HFF-Myc (cell line): ENCODE measurements at places on chromosomes 16 and 17.
A peak's percentile ranks its signal among the peaks of the same experiment; 100 is the strongest.

- DNase-seq = peak; percentile 90
Observed at GRCh38 chr16:16021988-16022682, 72.7 kb downstream of the ABCC1 start.

DNA sequence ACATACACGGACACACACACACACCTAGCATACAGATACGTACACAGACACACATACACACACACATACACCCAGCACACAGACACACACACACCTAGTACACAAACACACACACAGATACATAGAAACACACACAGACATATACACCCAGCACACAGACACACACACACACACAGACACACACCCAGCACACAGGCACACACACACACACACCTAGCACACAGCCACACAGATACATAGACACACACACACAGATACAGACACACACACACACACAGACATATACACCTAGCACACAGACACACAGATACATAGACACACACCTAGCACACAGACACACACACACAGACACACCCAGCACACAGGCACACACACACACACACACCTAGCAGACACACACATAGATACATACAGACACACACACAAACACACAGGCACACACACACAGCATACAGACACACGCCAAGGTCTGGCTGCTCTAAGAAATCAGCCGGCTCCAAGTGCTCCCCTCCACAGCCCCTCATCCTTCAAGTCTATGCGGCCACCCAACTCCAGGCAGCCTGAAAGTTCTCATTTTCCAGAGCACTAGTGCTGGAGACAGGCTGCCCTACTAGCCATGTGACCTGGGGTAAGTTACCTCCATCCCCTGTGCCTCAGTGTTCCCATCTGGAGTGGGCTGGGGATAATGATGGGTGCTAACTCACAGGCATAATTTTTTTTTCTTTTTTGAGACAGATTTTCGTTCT, 13.2 kb downstream of the NR1D1 start:
- no peak for DNase-seq

DNA sequence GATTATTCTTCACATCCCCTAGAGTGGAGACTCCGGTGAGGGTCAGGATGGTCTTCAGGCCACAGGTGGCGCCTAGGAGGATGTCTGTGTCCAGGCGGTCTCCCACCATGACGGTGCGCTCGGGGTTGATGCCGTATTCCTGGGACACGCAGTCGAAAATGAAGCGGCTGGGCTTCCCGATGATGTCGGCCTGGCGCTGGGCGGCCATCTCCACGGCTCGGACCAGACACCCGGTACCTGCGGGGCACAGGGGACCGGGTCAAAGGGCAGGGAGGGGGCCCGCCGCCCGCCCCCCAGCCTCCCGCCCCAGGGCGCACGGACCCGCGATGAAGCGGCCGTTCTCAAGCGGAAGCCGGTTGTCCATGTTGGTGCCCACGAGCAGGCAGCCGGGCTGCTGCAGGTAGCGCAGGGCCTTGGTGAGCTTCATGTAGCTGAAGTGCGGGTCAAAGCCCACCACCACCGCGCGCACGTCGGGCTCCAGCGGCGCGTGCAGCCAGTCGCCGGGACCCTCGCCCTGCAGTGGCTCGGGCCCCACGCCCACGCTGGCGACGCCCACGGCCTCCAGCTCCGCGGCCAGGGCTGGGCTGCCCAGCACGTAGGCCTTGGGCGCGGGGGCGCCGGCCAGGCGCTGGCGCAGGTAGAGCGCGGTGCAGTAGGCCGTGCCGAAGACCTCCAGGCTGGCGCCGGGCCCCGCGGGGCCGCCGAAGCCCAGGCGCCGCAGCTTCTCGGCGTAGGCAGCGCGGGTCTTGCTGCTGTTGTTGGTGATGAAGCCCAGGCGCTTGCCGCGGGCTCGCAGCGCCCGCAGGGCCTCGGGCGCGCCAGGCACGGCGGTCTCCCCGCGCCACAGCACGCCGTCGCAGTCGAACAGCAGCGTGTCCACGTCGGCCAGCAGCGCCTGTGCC, 572 bp downstream of the PGP start:
- DNase-seq = no peak

DNA sequence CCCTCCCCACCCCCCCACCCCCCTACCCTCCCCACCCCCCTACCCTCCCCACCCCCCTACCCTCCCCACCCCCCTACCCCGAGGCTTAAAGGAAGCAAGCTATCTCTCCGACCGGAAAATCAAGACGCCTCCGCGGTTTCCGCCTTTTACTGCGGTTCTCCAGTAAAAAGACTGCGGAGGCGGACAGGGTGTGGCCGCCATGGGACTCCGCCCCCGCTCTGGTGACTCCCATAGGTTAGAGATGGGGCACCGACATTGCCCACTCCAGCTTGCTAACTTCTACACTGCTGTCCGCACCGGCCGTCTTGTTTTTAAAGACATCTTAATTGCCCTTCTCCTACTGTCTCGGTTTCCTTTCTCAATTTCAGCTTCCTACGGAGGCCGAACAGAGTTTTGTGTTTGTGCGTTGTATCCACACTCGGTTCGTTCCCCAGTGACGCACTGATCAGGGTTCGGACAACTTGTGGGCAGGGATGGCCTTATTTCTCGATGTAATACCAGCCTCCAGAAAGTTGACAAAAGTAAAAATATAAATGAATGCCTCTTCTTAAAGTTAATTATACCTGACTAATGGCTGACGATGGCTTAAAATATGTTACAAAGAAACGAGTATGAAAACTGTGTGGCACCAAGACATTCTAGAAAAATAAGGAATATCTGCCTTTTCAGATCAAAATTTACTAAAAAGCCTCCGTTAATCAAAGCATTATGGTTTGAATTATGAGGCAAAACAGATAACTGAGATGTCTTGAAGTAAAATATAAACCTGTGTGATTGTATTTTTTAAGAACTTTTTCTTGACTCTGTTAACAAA, 1.1 kb upstream of the ZNF200 start:
- DNase-seq = no peak

DNA sequence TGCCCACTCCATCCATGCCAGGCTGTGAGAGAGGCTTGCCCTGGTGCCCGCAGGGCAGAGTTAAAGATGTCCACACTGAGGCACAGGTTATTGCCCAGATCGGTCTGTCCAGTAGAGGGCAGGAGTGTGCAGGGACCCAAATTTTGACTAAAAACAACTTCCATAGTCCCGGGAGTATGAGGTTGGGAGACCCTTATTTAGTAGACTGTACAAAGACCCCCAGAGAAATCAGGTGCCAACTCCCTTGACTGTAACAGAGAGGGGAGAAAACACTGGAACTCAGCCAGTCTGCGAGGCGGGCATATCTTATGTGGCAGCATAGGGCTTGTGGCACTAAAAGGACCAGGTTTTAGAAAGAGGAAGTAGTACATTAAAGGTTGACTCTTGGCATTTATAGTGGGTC, 43.4 kb downstream of the HNF1B start:
- DNase-seq = no peak

DNA sequence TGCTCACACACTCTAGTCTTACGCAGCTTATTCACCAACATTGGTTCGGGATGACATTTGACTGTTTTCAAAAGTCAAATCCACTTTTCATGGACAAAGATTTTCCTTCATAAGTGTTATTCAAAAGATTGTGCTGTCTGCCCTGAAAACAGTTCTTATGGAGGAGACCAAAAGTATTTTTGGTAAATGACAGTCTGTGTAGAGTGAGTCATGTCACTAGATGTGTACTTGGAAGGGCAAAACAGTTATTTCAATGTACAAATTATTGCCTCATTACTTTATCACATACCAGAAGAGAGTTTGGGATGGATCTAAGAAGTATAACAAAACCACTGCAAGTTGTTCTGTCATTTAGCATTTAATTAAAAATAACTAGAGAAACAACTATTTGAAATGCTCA, 265.6 kb downstream of the CDH13 start:
- no peak for DNase-seq

- DNase-seq = no peak
Observed at GRCh38 chr17:9894231-9894630, 10.8 kb downstream of the RCVRN start.

DNA sequence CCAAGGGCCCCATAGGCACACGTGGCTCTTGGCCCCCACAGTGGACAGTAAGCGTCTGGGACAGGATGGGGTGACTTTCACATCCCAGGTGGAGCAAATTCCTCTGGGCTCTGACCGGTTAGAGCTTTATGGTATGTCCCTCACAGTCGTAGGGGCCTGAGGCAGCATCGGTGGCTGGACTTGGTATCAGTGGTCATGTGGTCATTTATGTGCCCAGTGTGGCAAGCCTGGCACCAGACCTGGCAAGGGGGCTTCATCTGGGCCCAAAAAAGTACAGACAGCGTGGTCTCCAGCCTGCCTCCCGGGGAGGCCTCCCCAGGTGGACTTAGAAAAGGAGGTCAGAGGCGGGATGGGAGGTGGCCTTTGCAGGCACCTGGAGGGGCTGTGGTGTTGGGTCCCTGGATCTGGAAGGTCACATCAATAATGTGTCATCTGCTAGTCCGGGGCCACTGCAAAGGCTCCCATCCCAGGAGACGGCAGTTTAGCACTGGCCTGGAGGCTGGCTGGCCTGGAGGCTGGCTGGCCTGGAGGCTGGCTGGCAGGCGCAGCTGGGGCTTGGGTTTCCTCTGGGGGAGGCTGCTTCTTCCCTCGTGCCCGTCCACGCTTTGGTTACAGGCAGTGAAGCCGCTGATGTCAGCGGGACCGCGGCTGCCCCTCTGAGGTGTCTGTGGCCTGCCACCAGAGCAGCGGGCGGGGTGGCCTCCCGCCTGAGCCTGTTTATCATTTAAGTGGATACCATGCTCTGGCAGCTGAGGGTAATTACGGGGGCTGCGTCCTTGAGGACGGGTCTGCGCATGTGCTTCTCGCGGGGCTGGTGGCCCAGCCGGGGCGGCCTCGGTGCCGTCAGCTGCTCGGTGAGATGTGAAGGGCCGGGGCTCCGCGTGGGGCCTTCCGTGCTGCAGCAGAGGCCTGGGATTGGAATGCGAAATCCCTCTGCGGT, 20.7 kb upstream of the CBX4 start:
- DNase-seq = no peak

GRCh38 chr16:79542237-79542774, 58.2 kb downstream of the MAF start:
- DNase-seq = no peak

GRCh38 chr17:64984181-64984580, 64.9 kb upstream of the LRRC37A3 start:
- no peak for DNase-seq

- DNase-seq = no peak
Observed at GRCh38 chr17:70242781-70243437, 73.6 kb downstream of the KCNJ2 start.

DNA sequence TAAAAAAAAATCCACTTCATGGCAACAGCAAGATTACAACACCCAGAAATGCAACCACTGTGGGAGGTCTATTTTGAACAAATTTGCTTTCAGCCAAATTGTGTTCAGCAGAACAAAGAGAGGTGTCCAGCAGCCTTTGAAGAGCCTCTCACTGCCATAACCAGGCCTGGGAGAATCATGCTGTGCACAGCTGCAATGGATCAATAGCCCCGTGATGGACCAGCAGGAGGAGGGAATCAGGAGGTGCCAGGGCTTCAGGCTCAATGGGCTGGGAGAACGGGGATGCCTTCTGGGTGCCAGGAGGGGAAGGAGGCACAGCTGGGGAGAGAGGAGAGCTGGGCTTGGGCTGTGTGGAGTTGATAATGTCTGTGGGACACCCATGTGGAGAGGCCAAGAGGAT, 366.2 kb upstream of the EEF2KMT start:
- DNase-seq = no peak

DNA sequence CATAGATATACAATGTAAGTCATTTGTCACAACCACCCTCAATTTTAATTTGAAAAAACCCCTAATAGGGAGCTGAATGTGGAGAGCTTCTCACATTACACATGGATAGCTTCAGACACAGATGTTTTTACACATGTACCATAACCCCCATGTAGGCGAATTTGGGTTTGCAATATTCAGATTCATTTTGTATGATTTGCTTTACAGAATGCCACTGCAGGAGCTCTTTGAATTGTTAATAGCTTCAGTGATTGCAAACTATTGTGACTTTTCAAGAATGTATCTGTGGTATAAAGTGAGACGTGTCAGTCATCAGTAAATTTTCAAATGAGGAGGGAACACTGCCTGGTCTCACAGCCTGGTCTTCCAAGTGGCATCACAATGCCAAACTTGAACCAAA, 112.6 kb upstream of the CACNG5 start:
- DNase-seq = no peak

DNA sequence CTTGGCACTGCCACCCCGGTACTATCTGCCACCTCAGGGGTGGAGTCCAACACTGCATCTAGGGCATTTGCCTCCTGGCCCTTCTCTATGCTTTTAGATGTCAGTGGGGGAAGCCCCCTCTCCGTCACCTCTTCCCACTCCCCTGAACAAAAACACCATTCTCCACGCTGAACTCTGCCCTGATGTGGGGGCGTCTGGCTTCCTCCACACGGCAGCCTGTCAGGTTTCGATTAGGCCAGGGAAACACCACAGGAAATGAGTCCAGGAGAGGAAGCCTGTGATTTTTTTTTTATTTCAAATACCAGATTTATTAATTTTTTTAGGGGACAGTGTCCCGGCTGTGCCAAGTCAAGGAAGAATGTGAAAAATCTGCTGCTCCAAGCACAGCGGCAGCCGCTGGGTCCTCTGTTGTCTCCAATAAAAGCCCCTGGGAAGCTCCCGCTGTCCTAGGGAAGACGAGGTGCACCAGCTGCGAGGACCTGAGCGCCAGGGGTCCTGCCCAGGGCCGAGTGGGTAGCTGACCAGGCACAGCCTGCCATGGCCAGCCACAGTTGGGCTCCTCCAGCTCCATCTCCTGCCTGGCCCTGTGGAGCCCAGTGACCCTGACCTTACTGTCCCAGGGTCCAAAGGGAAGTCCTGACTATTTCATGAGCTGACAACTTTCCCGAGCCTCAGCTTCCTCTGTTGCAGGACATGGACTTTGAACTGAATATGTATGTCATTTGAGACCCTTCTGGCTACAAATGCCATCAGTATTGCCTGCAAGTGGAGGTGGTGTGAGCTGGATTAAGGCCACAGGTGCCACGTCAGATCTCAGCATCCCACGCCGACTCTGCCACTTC, 336.7 kb downstream of the FOXL1 start:
- DNase-seq = no peak

DNA sequence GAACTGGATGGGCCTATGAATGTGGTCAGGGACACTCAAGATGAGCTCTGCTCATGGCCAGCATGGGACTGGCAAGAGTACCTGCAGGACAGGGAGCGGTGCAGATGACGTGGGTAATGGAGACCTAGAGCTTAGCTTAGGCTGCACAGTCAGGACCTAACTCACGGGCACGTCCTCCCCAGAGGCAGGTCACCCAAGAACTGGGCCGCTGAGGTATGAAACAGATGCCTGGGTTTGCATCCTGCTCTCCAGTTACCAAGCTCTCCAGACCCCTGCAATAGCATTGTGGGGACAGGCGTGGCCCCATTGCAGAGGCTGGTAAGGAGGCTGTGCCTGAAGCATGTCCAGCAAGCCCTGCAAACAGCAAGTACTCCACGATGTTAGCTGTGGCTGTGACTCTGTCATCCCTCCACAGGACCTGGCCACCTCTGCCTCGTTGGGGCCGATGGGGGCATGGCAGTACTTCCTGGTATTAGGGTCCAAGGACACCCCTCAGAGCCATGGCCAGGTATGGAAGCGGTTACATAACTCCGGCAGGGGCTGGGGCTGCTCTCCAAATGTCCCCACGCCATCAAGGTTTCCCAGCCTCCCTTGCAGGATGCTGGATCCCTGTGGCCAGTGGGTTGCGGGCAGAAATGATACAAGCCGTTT, 37.5 kb upstream of the RBFOX3 start:
- DNase-seq = no peak
